ENCODE measurements at places on chromosomes 16 and 17.
A peak's percentile ranks its signal among the peaks of the same experiment; 100 is the strongest.

GRCh38 chr17:65886315-65887245 is 305.4 kb downstream of the CEP112 start:
- DNase-seq = no peak

DNA sequence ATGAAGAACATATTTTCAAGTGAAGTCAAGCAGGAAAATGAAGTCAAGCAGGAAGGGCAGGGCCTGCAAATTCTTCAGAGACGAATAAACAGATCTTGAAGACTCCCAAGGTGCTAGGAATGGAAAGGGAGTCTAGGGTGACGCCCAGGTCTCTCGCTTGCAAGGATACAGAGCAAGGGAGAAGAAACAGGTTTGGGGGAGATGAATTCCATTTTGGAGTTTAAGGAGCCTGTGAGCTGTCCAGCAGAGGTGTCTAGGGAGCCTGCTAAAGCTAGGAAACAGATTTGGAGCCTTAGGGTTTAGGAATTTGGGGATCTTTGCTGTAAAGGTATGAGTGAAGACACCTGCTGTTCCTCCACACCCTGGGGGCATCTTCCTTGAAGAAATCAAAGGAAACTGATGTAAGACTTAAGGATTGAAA is 2.0 kb upstream of the UNKL start:
- DNase-seq = no peak

- no peak for DNase-seq
These were observed 10.0 kb downstream of the AXIN2 start for GRCh38 chr17:65551267-65552040.

DNA sequence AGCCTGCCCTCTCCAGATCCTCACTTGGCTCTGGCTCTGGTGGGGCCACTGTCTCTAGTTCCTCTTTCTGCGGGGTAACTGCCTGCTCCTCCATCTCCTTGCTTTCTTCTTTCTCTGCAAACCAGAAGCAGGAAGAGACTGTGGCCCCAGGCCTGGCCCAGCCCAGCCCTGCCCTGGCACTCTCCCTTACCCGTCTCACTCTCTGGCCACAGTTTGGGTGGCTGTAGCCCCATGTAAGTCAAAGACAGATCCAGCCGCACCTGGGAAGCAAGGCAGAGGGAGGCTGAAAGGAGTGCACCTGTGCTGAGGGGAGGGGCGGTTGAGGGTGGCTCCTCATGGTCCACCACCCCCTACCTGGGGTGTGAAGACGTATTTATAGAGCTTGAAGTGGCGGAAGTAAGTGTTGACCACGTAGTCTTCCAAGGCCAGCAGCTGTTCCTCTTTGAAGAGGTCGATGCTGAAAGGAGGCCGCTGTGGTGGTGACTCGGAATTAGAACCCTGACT is 2.8 kb downstream of the CFAP119 start:
- DNase-seq = no peak

GRCh38 chr17:14779241-14779640 is 478.4 kb downstream of the HS3ST3B1 start:
- DNase-seq = no peak

GRCh38 chr16:49940464-49941224 is 84.4 kb upstream of the CNEP1R1 start:
- no peak for DNase-seq

DNA sequence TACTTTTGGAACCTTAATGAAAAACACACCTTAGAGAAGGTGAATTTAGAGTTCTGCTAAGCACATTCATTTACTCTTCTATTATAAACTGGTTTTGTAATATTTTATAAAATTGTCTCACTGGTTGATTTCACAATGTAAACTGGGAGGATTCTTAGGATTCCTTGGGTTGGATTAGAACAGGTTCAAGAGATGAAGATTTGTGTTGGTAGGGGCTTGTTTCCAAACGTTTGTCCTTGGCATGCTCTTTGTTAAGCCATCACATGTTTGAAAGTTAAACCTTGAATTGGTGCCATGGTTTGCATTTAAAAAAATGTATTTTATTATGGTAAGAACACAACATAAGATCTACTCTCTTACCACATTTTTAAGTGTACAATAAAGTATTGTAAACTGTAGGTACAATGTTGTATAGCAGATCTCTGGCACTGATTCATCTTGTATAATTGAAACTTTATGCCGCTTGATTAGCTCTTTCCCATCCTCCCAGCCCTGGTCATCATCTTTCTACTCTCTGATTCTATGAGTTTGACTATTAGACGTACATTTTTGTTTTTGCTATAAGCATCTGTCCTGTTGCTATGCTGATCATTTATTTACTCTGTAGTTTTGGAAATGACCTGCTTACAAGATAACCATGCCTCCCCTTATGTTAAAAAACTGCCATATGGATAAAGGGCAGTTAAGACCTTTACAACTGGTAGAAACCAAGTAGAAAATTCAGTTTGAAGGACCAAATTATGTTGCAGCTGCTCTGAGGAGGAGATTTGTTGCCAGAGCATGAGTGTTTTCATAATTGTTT is 9.6 kb downstream of the FTO start:
- DNase-seq = no peak

GRCh38 chr17:47700471-47701449 is 6.8 kb downstream of the TBKBP1 start:
- no peak for DNase-seq

DNA sequence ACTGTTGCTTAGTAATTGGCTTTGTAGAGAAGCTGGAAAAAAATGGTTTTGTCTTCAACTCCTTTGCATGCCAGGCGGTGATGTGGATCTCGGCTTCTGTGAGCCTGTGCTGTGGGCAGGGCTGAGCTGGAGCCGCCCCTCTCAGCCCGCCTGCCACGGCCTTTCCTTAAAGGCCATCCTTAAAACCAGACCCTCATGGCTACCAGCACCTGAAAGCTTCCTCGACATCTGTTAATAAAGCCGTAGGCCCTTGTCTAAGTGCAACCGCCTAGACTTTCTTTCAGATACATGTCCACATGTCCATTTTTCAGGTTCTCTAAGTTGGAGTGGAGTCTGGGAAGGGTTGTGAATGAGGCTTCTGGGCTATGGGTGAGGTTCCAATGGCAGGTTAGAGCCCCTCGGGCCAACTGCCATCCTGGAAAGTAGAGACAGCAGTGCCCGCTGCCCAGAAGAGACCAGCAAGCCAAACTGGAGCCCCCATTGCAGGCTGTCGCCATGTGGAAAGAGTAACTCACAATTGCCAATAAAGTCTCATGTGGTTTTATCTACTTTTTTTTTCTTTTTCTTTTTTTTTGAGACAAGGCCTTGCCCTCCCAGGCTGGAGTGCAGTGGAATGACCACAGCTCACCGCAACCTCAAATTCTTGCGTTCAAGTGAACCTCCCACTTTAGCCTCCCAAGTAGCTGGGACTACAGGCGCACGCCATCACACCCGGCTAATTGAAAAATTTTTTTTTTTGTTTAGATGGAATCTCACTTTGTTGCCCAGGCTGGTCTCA is 6.2 kb upstream of the TMEM235 start:
- DNase-seq = no peak

DNA sequence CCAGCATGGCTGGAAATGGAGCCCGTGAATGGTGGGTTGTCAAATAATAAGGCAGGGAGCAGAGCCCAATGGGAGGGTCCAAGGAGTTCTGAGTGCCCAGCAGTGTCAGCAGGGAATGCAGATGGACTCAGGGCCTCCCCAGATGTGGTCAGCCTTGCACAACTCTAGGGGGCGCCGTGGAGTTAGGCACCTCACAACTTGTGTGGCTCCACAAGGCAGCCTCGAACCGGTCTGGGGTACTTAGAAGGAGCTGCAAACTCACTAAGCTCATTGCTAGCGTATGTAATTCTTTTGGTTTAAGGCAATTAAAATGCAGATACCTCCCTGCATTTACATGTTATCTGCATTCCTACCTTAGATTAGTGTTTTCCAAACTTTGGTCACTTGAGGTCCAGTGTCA is 18.1 kb downstream of the IRF8 start:
- DNase-seq = no peak

- DNase-seq = no peak
These were observed 18.2 kb downstream of the SCN4A start for GRCh38 chr17:63954402-63955063.

GRCh38 chr16:50267151-50267631 is 840 bp downstream of the ADCY7 start:
- DNase-seq = no peak

GRCh38 chr17:12472252-12473173 is 193.2 kb upstream of the MYOCD start:
- DNase-seq = no peak

GRCh38 chr16:86477642-86478041 is 32.7 kb upstream of the FOXF1 start:
- DNase-seq = no peak

- peak; percentile 47 for DNase-seq
These were observed 8.0 kb downstream of the SPPL2C start for GRCh38 chr17:45852535-45853297.

DNA sequence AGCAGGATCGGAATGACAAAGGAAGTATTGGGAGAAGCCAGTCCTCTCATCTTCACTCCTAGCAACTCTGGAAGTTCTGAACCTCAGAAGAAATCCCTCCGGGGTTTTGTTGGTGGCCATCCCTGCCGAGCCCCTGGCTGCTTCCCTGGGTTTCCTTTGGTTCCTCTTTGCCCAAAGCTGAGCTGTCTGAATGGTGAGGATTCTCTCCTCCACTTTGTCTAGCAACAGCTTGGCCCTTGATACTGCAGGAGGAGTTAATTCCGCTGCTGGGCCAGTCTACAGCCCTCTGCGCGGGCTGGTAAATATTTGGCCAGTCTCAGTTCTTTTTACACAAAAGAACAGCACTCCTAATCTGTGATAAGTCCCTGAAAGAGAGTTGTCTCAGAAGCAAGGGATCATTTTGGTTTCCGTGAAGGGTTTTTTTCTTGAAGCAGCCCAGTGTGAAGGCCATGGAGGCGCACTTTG is 170.9 kb downstream of the RAB11FIP4 start:
- no peak for DNase-seq

DNA sequence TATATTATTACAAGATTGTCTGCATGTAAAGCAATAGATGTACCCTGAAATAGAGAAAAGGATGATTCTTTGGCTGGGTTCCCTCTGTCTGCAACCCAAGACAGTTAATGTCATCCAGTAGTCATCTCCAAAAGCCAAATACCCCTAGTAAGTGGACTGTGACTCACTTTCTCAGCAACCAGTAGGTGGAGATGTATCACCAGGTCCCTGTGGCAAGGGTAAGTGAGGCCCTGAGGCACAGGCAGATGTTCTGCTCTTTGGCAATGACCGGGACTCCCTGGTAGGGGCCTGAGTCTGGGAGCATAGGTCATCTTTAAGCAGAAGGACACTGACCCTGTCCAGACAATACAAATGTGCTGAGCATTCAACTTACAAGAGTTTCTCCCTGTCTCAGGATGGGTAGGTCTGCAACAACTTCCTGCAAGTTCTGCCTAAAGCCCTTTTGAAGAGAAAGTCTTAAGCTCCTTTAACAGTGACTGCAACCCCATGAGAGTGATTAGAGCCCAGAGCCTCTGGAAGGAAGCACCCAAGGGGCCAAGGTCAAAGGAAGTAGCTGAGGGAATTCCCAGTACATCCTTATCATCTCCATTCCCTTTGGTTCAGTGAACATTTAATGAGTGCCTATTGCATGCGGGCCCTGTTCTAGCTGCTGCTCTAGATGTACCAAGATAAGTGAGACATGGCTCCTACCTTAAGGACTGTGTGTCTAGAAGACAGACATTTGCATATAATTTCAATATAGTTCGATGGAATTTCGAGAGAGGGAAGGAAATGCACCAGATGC is 31.9 kb downstream of the PMP22 start:
- DNase-seq = no peak

DNA sequence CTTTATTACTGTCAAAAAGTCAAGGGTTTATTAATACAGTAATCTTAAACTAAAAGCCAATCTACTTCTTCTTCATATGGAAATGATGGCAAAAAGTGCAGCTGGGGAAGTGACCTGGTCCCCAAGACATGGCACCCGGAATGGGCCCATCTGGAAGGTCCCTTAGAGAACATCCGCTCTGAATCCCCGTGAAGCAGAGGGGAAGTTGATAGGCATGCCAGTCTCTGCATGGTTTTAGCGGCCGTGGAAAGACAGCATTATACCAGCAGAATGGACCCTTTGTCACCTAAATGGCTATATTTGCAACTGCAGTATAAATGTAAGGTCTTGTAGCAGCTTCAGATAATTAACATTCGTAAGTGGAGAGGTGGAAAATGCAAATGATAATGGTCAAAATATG is 32.4 kb downstream of the COTL1 start:
- DNase-seq = no peak

GRCh38 chr16:63684149-63685101 is 1437.4 kb downstream of the CDH11 start:
- DNase-seq = no peak

DNA sequence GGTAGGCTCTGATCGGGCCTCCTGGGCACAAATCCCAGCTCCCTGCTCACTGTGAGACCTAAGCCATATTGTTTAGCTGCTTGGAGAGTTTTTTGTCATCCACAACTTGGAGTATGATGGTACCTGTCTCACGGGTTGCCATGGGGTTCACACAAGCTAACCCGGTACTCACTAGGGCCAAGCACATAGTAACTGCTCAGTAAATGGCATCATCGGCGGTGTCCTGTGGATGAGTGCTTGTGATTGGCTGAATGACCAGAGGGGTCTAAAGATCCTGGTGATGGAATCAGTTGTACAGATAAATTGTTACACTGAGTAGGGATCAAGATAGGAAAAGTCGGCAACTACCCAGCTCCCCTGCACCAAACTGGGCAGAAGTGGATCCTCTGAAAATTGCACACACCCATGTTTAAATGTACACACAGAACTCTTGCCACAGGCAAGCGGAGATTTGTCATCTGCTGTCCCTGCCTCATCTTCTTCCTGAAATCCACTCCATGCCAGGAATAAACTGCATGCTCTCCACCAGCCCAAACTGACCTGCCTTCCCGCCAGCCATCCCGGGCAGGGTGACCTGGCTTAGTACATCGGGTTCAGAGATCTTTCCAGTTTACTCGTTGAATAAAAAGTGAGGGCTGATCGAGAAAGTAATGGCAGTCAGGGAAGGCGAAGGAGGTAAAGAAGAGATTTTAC is 6.5 kb downstream of the MAPT start:
- DNase-seq = no peak

- no peak for DNase-seq
These were observed 5.8 kb upstream of the ARMC5 start for GRCh38 chr16:31453255-31454204.

- DNase-seq = no peak
These were observed 21.1 kb upstream of the KCNG4 start for GRCh38 chr16:84260766-84261554.

All from activated T-cell treated with anti-CD3 and anti-CD28 coated beads for 4 hours (primary cell).